ENCODE measurements at places on chromosomes 13 and 19.

DNA sequence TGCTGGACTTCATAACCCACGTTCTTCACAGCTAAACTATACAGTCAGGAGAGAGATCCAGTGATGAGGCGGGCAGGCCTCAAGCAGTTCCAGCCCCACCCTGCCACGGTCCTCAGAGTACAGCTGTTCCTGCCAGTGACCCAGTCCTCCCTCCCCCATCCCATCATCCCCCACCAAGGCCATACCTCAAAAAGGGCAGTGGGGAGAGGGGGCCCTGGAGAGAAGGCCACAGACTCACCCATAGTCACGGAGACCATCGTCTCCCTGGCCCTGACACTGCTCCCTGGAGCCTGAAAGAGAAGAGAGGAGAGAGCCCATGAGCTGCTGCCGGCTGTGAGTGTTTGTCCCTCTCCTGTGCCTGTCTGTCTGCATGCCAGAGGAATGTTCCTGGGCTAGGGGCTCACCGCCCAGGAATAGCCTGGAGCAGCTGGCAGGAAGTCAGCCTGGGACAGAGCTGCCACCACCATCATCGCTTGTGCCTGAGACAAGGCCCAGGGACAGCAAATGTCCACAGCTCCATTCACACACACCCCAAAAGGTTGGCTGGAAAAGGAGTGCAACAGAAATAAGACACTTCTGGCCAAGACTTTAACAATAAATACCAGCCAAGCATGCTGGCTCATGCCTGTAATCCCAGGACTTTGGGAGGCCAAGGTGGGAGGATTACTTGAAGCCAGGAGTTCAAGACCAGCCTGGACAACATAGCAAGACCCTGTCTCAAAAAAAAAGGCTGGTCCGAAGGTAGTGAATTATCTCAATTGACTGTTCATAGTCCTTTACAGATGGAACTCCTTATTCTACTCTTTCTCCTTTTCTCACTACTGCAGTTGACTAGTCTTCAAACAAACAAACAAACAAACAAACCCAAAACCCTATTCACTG is 6.4 kb downstream of the C19orf47 start:
- no peak for DNase-seq

GRCh38 chr13:28380319-28380718 is 114.6 kb downstream of the FLT1 start:
- no peak for DNase-seq

DNA sequence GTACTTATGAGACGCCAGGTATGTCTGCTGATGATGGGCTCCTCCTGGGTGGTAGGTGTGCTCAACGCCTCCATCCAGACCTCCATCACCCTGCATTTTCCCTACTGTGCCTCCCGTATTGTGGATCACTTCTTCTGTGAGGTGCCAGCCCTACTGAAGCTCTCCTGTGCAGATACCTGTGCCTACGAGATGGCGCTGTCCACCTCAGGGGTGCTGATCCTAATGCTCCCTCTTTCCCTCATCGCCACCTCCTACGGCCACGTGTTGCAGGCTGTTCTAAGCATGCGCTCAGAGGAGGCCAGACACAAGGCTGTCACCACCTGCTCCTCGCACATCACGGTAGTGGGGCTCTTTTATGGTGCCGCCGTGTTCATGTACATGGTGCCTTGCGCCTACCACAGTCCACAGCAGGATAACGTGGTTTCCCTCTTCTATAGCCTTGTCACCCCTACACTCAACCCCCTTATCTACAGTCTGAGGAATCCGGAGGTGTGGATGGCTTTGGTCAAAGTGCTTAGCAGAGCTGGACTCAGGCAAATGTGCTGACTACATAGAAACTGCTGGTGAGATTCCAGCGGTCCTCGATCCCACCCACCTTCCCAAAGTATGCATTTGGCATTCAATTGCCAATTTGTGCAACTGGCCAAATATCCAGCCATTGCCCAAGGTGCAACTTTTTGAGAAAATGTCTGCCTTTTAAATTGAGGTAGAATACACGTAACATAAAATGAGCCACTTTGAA is 10.2 kb downstream of the OR2Z1 start:
- no peak for DNase-seq

DNA sequence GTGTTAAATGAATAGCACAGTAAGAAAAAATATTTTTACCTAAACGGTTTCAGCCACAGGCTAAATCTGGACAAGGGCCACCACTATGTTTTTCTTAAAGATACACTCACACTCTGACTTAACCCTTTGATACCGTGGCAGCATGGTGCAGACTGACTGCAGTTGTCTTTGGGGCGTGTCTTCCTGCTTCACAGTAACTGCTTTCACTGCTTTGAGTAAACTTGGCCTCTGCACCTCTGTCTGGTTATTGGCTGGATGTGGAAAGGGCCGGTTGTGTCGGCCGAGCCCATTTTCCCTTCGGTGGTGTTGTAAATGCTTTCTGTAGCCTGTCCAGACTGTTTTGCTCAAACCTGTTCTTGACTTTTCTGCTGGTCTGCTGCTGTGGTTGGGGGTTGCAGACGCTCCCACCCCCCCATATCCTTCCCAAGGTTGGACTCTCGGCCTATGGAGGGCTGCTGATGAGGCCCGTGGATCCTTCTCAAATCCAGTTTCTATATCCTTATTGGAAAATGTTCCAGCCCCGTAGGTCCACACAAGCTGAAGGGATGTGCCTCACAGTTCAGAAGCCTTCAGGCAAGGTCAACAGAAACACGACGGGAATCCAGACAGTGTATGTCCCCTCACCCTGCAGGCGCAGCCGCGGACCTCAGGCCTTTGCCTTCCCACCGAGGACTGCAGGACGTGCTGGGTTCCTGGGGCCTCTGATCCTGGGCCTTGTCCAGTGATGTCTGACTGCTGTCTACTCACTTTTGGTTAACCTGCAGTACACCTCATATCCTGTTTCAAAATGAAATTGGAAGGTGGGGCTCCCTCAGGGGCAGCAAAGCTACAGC is 90.2 kb upstream of the RNF113B start:
- no peak for DNase-seq

All from NCI-H524 treated with DMSO at 0.1 percent for 48 hours (cell line).